ENCODE measurements at places on chromosomes 12 and 14. TPM values are rescaled to one million over a fixed set of nuclear protein-coding genes. Genes with fewer than 3 reads are reported as not detected.

Gene FAR2
- 9.7 TPM for total RNA-seq

Gene KLRF1
- not detected for total RNA-seq

Gene EML1
- total RNA-seq, result 7.4 TPM

Gene SOAT2
- 0.17 TPM for total RNA-seq

Gene ZNF84
- total RNA-seq, result 9.8 TPM

Gene NXPH4
- 20.0 TPM for total RNA-seq

Gene OTX2
- total RNA-seq, result not detected

Gene PSMB5
- total RNA-seq, result 212 TPM

Gene FAM181A
- total RNA-seq, result not detected

Gene NELL2
- total RNA-seq, result 1.1 TPM

Gene CAPZA3
- total RNA-seq, result not detected

Gene CCDC177
- not detected for total RNA-seq

Gene MMP19
- 2.3 TPM for total RNA-seq

DNA sequence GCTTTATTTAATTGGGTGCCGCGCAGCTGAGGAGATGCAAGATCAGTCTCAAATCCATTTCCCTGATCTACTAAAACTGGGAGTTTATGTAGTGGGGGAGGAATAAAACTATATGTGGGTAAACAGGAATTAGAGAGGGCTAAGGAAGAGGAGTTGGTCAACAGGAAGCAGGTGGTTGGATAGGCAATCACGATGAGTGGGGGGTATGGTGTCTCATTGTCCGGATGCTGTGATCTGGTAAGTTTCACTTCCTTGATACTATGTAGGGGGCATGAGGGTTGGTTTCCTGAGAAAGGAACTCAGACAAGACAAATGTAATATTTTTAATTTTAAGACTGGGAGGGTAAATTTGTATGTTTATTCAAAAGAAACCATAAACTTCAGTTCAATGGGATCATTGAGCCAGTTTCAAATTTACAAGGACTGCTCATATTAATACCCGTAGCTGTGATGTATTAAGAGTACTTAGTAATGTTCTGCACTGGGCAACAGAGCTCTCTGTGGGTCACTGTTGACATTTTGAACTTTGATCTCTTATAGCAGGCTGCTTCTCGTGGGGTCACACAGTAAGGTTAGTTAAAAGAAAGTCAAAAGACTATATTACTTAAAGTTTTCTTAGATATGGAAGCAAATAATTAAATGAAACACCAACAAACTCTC, 786.2 kb upstream of the FBXO33 start:
- no peaks in the 10 kb centered on the region for H3K36me3 ChIP-seq
- no peak for DNase-seq

DNA sequence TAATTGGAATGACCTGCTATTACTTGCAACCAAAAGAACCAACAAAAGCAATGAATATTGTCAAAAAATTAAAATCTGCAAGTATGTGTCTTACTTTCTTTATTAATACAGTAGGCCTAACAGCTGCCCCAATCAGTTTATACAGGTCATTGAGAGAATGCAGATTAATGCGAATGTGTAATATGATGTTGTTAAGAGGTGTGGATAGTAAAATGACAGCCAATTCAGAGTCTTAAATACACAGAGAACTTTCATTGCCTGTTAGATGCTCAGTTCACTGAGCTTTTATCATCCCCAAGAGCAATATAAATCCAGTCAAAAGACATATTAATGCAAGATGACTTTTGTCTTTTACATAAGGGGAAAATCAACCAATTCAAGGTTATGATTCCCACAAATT, 58.7 kb downstream of the STXBP6 start:
- H3K4me3 ChIP-seq, result no peak overlapping the region
- no peaks in the 10 kb centered on the region for H3K36me3 ChIP-seq
- no peaks in the 10 kb centered on the region for H3K27me3 ChIP-seq
- DNase-seq, result no peak

- DNase-seq, result no peak
- H3K27me3 ChIP-seq, result no peaks in the 10 kb centered on the region
- H3K27ac ChIP-seq, result no peak overlapping the region
- H3K36me3 ChIP-seq, result peaks cover 2% of the 10 kb centered on the region
Observed at GRCh38 chr12:124481257-124481750, 86.1 kb downstream of the NCOR2 start.

GRCh38 chr12:47388712-47389111, 309.0 kb upstream of the AMIGO2 start:
- H3K36me3 ChIP-seq, result no peaks in the 10 kb centered on the region
- H3K27me3 ChIP-seq, result no peaks in the 10 kb centered on the region
- H3K27ac ChIP-seq, result no peak overlapping the region
- no peak overlapping the region for H3K4me3 ChIP-seq

- H3K27me3 ChIP-seq, result peaks cover 1% of the 10 kb centered on the region
- no peaks in the 10 kb centered on the region for H3K36me3 ChIP-seq
- no peak overlapping the region for H3K27ac ChIP-seq
- no peak overlapping the region for H3K4me3 ChIP-seq
- no peaks in the 10 kb centered on the region for H3K4me1 ChIP-seq
- DNase-seq, result no peak
Observed at GRCh38 chr14:78074561-78074960, 95.6 kb upstream of the NRXN3 start.

- H3K36me3 ChIP-seq, result peaks cover 3% of the 10 kb centered on the region
- no peak overlapping the region for H3K27ac ChIP-seq
- no peaks in the 10 kb centered on the region for H3K27me3 ChIP-seq
Observed at GRCh38 chr12:21476949-21477348, 24.5 kb downstream of the RECQL start.

GRCh38 chr14:68513838-68514607, 278.8 kb downstream of the ZFP36L1 start:
- no peak for DNase-seq
- H3K4me3 ChIP-seq, result no peak overlapping the region
- no peaks in the 10 kb centered on the region for H3K27me3 ChIP-seq
- peaks cover 50% of the 10 kb centered on the region for H3K4me1 ChIP-seq
- H3K36me3 ChIP-seq, result no peaks in the 10 kb centered on the region
- no peak overlapping the region for H3K27ac ChIP-seq

DNA sequence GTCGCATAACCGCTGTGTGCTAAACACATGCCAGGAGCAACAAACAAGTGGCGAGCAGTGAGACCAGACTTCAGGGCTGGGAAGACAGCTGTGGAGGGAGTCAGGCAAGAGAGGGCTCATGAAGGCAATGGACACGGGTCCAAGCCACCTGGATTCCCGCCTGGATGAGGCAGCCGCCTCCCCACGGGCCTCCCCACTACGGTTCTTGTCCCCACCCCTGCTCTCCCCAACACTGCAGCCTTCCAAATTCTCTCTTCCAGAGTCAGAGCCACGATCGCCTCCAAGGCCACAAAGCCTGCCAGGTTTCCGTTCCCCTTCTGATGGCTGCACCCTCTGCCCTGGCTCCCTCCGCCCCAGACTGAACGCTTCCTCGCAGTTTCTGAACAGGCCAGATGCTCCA, 36.1 kb upstream of the PIWIL1 start:
- H3K27ac ChIP-seq, result no peak overlapping the region
- H3K36me3 ChIP-seq, result no peaks in the 10 kb centered on the region
- no peaks in the 10 kb centered on the region for H3K4me1 ChIP-seq
- no peaks in the 10 kb centered on the region for H3K27me3 ChIP-seq

DNA sequence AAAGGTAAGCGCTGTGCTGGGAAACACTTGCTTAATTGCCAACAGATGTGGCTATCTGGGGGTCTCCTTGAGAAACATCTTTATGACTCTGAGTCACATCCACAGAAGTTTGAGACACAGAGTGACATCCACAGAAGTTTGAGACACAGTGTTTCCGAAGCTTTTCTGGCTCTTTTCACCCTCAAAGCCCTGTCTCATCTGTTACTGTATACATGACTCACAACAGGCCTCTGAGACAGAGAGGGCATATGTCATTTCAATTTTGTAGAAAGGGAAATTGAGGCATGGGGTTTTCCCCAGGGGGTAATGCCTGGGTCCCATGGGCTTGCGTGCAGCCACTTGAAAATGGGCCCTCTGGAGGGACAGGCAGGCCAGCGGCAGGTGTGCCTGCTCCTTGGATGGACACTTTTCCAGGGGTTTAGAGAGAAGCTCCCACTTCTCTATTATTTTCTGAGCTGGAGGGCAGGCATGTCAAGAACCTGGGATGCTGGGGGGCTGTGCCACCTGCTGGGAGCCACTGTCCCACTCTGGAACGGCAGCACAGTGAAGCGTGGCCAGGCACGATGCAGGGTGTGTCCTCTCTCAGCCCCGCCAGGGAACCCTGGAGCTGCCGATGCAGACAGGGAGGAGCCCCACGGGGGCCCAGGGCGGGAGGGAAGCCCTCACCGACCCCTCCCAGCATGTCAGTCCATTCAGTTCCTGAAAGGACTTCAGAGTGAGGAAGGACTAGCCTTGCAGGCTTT, 111.3 kb upstream of the FKBP4 start:
- DNase-seq, result no peak
- H3K27ac ChIP-seq, result no peak overlapping the region
- H3K4me3 ChIP-seq, result no peak overlapping the region
- no peaks in the 10 kb centered on the region for H3K27me3 ChIP-seq
- H3K4me1 ChIP-seq, result no peaks in the 10 kb centered on the region
- no peaks in the 10 kb centered on the region for H3K36me3 ChIP-seq

DNA sequence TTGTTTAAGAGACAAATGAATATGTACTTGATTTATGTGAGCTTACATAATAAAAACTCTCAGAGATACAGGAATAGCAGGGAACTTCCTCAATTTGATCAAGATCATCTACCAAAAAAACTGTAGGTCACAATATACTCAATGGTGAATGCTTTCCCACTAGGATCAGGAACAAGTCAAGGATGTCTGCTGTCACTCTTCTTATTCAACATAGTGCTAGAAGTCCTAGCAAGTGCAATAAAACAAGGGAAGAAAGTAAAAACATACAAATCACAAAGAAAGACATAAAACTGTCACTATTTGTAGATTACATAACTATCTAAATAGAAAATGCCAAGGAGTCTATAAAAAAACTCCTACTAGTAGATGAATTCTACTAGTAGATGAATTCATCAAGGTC, 41.9 kb upstream of the PAWR start:
- no peaks in the 10 kb centered on the region for H3K36me3 ChIP-seq
- H3K4me1 ChIP-seq, result no peaks in the 10 kb centered on the region
- no peaks in the 10 kb centered on the region for H3K27me3 ChIP-seq
- no peak for DNase-seq
- no peak overlapping the region for H3K27ac ChIP-seq

- H3K4me3 ChIP-seq, result no peak overlapping the region
- DNase-seq, result no peak
- H3K4me1 ChIP-seq, result peaks cover 13% of the 10 kb centered on the region
Observed at GRCh38 chr12:13339091-13339490, 142.6 kb downstream of the EMP1 start.

GRCh38 chr12:99644629-99645028, 2.9 kb upstream of the GARIN6 start:
- no peaks in the 10 kb centered on the region for H3K36me3 ChIP-seq
- H3K4me1 ChIP-seq, result no peaks in the 10 kb centered on the region
- H3K27me3 ChIP-seq, result peaks cover 8% of the 10 kb centered on the region
- no peak overlapping the region for H3K4me3 ChIP-seq

- no peak for DNase-seq
- H3K4me1 ChIP-seq, result no peaks in the 10 kb centered on the region
- H3K4me3 ChIP-seq, result no peak overlapping the region
- H3K27me3 ChIP-seq, result no peaks in the 10 kb centered on the region
- no peak overlapping the region for H3K27ac ChIP-seq
Observed at GRCh38 chr14:52987514-52987913, 36.7 kb upstream of the FERMT2 start.

DNA sequence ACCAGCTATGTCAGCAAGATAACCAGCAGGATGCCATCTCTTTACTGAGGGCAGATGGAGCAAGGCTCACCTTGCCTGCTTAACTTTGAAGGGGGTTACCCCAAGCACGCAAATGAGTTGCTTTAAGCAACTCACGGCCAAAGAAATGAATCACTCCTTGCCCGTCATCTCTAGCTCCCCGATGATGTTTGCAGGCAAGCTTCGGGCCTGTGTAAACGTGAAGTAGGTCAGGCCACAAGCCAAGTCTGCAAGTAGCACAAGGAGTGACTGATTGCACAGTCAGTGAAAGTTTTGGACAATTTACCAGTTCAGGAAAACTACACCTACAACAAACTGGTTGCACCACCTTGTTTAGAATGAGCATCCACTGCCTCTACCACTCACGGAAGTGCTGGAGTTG, 699.7 kb upstream of the TBX3 start:
- no peaks in the 10 kb centered on the region for H3K4me1 ChIP-seq
- no peak overlapping the region for H3K4me3 ChIP-seq
- H3K27ac ChIP-seq, result no peak overlapping the region
- H3K27me3 ChIP-seq, result no peaks in the 10 kb centered on the region
- H3K36me3 ChIP-seq, result no peaks in the 10 kb centered on the region

- no peaks in the 10 kb centered on the region for H3K4me1 ChIP-seq
- no peak for DNase-seq
- no peak overlapping the region for H3K4me3 ChIP-seq
Observed at GRCh38 chr12:132178801-132179401, 34.6 kb downstream of the NOC4L start.

DNA sequence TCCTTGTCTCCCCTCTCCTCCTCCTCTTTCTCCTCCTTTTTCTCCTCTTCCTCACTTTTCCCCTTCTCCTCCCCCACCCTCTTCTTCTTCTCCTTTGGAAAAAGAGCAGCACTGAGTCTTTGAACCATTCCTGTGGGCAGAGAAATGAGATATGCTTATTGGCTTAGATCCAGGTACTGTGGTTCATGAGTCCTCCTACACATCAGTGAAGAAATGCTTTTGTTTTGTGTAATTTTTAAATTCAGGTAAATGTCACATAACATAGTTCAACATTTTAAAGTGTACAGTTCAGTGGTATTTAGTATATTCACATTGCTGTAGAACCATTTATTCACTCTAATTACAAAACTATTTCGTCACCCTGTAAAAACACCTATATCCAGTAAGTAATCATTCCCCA, 402.1 kb downstream of the AACS start:
- no peak for DNase-seq
- H3K4me1 ChIP-seq, result no peaks in the 10 kb centered on the region
- no peaks in the 10 kb centered on the region for H3K36me3 ChIP-seq
- no peak overlapping the region for H3K4me3 ChIP-seq
- H3K27me3 ChIP-seq, result no peaks in the 10 kb centered on the region

- no peak for DNase-seq
- no peaks in the 10 kb centered on the region for H3K36me3 ChIP-seq
Observed at GRCh38 chr14:104680806-104681688, 8.4 kb upstream of the INF2 start.

DNA sequence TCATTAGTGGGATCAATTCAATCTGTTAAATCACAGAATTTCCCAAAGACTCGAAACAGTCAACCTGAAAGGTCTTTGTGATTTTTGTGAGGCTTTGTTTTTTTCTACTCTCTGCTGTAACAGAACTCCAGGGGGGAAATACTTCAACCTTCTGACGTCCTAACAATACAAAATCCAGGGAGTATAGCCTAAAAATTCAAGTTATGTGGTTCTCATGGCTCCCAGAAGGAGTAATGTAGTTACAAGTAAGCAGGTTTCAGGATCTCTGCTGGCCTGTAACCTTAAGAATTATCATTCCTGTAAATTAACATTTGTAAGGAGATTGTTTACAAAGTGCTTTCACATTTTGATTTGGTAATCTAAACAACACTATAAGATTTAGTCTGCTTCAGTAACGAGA, 39.9 kb downstream of the VEZT start:
- H3K4me1 ChIP-seq, result no peaks in the 10 kb centered on the region
- no peak for DNase-seq
- peaks cover 13% of the 10 kb centered on the region for H3K36me3 ChIP-seq
- no peaks in the 10 kb centered on the region for H3K27me3 ChIP-seq
- no peak overlapping the region for H3K27ac ChIP-seq
- H3K4me3 ChIP-seq, result no peak overlapping the region
